ENCODE measurements at places on chromosomes 6 and 20. TPM values are rescaled to one million over a fixed set of nuclear protein-coding genes. Genes with fewer than 3 reads are reported as not detected.

PTK6 gene
- total RNA-seq, result 0.06 TPM

ENPP3 gene
- 0.78 TPM for total RNA-seq

POFUT1 gene
- 30.2 TPM for total RNA-seq

SLC24A3 gene
- total RNA-seq, result 6.0 TPM

LRRC73 gene
- 0.75 TPM for total RNA-seq

IL17F gene
- not detected for total RNA-seq
